Activated CD4-positive, alpha-beta T cell treated with anti-CD3 and anti-CD28 coated beads for 36 hours (primary cell): ENCODE measurements at places on chromosomes 2 and 18.
A peak's percentile ranks its signal among the peaks of the same experiment; 100 is the strongest.

DNA sequence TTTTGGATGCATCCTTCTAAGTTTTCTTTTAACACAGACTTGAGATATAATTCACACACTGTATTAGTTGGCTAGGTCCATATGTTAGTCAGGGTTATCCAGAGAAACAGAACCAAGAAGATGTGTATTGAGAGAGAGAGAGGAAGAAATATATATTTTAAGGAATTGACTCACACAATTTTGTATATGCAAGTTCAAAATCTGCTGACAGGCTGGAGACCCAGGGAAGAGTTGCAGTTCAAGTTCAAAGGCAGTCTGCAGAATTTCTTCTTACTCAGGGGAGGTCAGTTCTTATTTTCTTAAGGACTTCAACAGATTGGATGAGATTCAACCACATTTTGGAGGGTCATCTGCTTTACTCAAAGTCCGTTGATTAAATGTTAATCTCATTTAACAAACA lies 23.0 kb upstream of the MRO start:
- no peak for DNase-seq

- DNase-seq = no peak
Measured at GRCh38 chr2:8550937-8551621, 130.8 kb upstream of the ID2 start.

- DNase-seq = no peak
Measured at GRCh38 chr2:222320436-222321395, 21.9 kb upstream of the PAX3 start.

DNA sequence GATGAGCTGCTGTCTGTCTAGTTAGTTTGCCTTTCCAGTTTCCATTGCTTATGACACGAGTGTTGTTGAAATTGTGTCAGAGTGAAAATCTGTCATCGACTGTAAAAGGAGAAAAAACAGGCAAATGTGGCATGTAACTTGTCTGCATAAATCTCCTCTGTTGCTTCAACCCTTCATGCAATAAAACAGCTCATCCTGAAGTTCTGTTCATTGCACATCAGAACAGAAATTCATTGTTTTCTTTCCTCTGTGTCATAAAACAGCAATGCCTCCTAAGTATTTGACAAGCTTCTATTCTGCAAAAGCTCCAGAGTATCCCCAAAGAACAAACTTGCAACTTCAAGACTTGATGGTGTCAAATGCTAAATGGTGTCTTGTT lies 432.1 kb downstream of the MEIS1 start:
- no peak for DNase-seq

GRCh38 chr2:99473518-99474083 lies 16.2 kb downstream of the REV1 start:
- no peak for DNase-seq

- no peak for DNase-seq
Measured at GRCh38 chr2:67633212-67633856, 236.2 kb downstream of the ETAA1 start.

DNA sequence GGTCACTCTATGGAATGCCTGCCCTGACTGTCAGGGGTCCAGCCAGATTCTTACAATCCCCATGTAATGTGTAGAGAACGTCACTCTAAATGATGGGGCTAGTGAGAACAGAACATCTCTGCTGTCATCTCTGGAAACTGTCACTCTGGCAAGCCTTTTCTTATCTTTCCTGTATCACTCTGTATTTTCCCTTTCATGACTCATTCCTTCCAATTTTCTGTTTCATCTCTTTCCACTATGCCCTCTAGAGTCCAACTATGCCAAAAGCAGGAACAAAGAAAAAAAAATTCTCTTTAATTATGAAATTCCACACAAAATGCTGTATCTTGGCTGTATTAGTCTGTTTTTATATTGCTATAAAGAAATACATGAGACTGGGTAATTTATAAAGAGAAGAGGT lies 608.8 kb downstream of the ADCYAP1 start:
- DNase-seq = no peak

DNA sequence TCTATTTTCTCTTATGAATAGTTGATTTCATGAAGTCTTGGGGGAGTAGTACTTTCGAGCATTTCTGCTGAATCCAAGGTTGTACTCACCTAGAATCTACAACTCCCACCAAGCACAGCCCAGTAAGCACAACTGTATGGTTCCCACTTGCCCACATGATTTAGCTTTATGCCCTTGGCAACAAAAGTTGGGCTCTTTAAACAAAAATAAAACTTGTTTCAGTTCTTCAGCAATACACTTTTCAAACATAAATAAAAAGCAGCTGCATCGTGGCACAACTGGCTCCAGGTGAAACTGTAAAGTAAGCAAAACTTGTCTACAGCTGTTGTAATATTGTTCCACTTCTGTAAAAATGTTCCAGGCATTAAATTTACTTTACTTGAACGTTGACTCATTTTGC lies 99.8 kb upstream of the FSIP2 start:
- no peak for DNase-seq

GRCh38 chr2:137047369-137047768 lies 282.0 kb downstream of the THSD7B start:
- DNase-seq = no peak

DNA sequence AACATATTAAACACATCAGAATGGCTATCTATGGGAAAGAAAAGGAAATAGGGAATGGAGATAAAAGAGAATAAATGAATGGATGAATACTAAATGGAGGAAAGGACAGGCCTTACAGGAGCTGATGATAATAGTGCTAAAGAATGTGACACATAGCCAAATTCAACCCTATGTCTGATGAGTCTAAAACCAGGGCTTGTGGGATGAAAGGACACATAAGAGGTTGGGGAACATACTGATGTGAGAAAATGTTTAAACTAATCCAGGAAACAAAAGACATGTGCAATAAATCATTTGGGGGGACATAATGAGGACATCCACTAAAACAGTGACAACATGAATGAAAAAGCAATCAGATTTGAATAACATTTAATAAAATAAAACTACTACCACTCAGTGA lies 120.0 kb downstream of the DYM start:
- no peak for DNase-seq

GRCh38 chr2:173252581-173252980 lies 102.1 kb upstream of the CDCA7 start:
- no peak for DNase-seq

DNA sequence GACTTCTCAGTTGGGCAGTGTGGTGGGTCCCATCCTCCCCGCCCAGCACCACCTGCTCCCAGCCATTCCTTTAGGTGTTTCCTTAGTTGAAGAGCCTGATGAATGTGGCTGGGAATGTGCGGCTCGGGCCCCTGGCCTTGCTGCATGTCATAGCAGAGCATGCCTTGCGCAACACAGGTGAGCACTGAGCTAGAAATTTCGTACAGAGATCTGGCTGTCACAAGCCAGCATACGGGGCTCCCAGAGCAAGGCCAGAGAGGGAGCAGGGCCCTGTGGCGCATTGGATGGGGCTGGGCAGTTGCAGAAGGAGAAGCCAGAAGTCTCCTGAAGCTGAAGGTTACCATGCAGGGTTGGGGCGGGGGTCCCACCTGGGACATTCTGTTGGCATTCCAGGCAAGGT lies 129.7 kb downstream of the WDSUB1 start:
- no peak for DNase-seq

- no peak for DNase-seq
Measured at GRCh38 chr2:149076863-149077412, 38.4 kb downstream of the LYPD6B start.

DNA sequence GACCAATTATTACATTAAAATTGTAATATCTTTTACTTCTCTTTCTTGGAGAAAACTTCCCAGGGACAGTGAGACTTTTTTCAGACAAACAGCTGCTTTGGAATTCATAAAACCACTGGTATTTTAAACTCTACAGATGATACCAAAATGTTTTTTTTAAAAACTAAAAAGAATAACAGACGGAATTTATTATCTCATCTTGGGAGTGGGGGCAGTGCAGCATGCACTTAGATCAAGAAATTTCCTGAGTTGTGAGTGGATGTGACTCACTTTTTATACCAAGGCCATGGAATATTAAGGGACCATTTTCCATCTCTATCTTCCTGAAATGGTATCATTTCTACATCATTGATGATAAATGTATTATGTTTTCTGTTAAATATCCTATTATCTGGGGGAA lies 422.8 kb upstream of the HNRNPA3 start:
- no peak for DNase-seq

DNA sequence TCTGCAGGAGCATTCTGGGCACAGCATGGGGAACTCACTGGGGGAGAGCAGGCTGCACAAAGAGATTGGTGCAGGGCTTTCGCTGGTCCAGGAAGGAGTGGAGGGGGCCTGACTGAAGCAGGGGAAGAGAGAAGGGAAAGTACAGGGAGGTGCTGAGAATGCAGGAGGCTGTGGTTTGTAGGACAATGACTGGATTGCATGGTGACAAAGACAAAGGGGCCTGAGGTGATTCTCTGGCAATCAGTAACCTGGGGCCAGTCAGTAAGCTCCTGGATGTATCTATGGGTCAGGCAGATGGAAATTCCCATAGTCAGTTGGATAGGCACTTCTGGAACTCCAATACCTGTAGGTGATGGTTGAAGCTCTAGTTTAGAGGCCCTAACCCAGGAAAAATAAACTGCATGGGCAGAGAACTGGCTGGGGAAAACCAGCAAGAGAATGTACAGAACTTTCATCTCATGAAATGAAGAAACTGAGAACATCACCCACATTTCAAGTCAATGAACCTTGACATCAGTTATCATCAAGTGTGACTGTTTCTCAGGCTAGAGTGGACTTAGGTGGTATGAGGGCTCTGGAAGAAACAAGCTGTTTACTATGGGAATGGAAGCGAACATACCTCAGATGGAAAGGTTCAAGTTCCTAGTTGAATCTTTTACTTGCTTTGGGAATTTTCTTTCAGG lies 193.2 kb downstream of the TPGS2 start:
- DNase-seq = no peak

DNA sequence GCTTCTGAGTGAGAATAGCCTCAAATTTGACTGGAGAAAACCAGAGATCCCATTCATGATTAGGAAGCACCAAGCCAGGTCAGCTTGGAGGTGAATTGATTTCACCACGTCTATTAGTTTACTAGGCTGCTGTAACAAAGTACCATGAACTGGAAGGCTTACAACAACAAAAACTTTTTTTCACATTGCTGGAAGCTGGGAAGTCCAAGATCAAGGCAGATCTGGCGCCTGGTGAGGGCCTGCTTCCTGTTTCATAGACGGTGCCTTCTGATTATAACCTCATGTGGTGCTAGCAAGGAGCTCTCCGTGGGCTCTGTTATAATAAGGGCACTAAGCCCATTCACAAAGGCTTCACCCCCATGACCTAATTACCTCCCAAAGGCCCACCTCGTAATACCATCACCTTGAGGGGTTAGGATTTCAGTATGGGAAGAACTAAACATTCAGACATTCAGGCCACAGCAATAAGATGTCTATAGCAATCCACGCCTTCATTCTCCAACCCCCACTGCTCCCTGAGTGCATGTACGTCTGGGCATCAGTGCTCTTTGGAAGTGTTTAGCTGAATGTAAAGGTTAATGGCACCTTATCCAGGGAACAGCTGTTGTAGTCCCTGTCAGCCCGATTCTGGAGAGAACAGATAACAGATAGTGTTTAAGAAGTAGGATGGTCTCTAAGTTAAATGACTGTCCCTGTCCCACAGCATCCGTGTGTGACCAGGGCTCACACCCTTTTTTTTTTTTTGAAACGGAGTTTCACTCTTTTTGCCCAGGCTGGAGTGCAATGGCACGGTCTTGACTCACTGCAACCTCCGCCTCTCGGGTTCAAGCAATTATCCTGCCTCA lies 89.2 kb downstream of the SOCS6 start:
- DNase-seq = no peak

DNA sequence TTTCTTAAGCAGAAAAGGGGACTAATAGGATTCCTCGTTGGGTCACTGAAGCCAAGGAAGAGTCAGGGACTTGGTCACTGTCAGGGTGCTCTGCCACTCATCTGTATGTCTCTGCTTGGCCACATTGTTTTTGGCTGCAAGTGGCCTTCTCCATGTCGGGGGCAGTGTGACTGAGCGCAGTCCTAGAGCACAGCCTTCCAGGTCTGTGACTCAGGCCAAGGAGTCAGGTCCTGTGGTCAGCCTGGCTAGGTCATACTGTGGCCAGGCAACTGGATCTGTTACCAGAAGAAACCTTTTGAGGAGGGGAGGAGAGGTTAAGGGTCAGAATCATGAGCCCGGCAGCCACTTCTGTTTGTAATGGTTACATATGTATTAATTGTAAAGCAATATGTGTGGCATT lies 61.3 kb downstream of the GALNT1 start:
- DNase-seq = no peak

- DNase-seq = no peak
Measured at GRCh38 chr18:67266246-67267237, 250.0 kb downstream of the DSEL start.

- DNase-seq = no peak
Measured at GRCh38 chr2:46521215-46521683, 41.9 kb downstream of the TMEM247 start.

- no peak for DNase-seq
Measured at GRCh38 chr2:44056947-44057346, 61.2 kb upstream of the LRPPRC start.

DNA sequence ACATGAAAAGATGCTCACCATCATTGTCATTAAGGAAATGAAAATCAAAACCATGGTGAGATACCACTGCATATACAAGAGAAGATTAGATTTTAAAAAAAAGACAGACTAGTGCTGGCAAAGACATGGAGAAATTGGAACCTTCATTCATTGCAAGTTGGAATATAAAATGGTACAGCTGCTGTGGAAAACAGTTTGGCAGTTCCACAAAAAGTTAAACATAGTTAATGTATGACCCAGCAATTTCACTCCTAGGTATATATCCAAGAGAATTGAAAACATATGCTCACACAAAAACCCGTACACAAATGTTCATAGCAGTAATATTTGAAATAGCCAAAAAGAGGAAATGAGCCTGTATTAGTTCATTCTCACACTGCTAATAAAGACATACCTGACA lies 33.7 kb upstream of the MBOAT2 start:
- no peak for DNase-seq

- DNase-seq = no peak
Measured at GRCh38 chr18:21741312-21741561, 645 bp downstream of the MIB1 start.

DNA sequence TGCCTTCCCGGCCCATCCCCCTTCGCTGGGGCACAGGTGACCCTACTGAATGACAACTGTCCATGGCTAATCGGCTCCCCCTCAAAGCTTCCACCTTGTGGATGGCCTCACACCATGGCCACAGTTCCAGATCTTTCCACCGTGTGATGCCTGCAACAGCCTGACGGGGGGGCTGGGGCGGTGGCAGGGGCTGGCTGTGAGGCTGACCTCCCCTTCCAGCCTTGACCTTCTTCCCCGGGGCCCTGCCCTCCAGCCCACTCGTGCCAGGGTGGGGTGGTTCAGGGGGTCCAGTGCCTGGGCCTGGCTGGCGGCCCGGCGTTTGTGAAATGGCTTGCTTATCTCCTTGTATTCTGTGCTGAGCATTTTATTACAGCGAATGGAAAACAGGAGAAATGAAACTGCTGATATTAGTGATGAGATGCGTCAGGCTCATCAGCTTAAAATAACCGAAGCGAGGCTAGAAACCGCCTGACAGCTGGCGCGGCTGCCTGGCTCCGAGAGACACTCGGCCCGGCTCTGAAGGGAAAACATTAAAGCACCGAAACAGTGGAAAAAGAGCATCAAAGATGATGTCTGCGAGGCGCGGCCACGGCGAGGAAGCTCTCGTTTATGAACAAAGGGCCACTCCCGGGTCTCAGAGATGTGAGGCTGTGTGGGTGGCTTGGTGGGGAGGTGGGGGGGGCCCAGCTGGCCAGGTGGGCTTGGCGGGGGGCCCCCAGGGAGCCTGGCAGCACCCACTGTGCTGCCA lies 916 bp upstream of the PDCD1 start:
- peak; percentile 88 for DNase-seq
